GOT3 (cell line): ENCODE measurements at places on chromosomes 2 and 18.

GRCh38 chr2:15832849-15833680 is 107.3 kb upstream of the MYCN start:
- DNase-seq = no peak

DNA sequence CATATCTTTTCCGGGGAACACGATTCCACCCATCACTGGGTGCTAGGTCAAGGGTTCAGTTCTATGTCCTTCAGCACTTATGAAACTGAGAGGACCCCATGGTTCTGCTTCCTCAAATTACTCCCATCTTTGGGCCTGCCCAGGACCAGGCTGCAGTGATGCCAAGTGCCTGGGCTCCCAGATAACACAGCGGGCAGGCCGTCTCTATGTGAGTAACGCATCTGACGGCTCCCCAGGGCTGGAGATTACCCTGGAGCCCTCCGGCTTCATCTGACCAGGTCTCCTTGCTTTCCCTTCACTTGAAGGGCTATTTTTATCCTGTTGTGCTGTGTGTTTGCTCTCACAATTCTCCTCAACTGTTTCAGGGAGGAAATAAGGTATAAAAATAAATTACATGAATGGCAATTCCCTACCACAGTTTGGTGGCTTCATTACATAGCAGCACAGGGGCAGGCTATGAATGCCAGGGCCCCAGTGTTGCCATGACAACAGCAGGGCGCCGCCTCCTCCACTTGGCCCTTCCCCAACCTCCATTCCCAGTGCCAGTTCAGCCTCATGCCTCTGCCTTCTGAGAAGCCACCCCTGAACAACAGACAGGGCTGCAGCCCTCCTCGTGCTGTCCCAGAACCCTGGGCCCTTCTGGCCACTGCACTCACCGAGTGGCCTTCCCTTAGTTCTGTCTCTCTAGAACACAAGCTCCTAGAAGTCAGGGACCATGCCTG is 25.4 kb upstream of the TMEM131 start:
- DNase-seq = no peak

DNA sequence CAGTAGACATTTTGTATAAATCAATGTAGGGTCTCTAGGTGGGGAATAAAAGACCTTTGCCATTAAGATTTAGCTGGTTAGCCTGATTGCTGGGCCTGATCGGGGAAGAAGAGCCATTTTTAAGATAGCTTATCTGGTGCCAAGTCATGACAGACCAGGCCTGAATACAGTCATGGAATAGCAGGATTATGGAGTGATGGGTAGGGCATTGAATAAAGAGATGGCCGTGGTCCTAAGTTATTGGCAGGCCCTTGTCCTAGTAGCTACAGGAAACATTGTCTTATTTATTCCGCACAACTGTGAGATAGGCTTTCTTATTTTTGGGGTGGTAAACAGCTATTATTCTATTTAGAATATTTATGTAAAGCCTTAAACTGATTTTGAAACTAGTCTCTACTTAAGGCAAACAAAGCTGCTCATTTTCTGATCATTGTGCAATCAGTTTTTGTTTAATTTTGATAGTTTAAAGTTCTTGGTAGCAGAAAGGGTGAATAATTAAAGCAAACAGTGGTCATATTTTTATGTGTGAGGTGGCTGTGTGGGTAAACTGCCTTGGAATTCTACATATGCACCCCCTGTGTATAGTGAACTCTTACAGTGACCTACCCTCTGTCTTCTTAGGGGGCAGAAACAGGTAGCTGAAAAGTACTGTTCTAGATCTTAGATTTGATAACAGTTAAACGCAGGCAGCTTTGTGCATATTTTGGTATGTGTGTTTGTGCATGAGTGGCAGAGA is 22.6 kb downstream of the ZNF236 start:
- DNase-seq = no peak

- no peak for DNase-seq
These were observed 253.1 kb downstream of the TCF4 start for GRCh38 chr18:55334875-55335274.

DNA sequence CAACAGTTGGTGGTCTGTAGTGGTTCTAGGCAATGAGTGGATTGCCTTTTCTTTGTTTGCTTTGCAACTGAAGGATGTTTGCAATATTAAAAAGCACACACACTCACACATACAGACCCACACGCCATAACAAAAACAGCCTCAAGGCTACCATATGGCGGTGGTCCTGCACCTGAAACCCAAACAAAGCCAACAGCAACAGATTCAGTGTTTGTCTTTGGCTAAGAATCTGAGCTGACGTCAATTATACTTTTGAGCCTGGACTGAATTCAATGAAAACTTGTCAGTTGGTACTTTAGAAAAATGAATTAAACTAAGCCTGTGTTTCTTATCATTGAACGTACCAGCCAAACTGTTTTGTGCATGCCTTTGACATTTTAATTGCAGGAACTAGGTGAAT is 65.0 kb upstream of the NYAP2 start:
- no peak for DNase-seq

DNA sequence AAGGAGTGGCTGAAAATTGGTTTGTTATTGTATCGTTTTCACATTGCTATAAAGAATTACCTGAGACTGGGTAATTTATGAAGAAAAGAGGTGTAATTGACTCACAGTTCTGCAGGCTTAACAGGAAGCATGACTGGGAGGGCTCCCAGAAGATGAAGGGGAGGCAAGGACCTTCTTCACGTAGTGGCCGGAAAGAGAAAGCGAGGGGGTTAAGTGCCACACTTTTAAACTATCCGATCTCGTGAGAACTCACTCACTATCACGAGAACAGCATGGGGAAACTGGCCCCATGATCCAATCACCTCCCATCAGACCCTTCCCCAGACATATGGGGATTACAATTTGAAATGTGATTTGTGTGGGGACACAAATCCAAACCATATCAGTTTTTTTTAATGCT is 81.6 kb downstream of the FBXO15 start:
- no peak for DNase-seq

- no peak for DNase-seq
These were observed 238.0 kb upstream of the SLC39A10 start for GRCh38 chr2:195419033-195419432.

GRCh38 chr18:32287249-32287648 is 97.4 kb downstream of the MEP1B start:
- DNase-seq = no peak

DNA sequence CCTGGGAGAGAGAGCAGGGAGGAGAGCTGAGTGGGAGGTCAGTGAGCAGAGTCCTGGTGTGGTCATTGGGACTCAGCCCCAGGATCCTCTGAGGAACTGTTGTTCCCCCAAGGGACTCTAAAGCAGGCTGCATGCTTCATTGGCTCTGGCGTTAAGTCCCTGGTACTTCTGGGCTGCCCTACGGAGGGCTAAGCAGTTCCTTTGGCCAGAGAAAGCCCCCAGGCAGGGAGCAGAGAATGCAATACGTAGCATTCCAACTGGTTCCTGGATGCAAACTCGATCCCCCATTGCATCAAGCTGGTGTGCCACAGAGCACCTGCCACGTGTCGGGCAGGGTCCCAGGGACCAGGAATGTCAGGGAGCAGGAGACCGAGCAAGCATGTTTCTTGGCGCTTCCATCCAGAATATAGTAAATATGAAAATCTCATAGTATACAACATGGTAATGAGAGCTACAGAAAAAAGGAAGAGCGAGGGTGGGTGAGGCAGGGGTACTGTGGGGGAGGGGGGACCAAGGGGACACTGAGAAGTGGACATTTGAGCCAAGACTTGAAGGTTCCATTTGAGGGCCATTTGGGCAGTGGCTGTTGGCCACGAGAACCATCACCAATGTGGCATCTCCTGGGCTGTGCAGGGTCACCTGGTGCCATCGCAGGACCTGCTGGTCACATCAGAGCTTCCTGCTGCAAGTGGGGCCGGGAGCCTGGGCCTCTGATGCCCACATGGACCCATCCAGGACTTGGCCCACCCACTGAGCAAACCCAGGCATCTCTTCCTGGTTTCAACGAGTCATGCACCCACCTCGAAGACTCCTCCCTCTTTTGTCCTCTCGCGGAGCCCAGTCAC is 160.4 kb downstream of the ASB1 start:
- no peak for DNase-seq

DNA sequence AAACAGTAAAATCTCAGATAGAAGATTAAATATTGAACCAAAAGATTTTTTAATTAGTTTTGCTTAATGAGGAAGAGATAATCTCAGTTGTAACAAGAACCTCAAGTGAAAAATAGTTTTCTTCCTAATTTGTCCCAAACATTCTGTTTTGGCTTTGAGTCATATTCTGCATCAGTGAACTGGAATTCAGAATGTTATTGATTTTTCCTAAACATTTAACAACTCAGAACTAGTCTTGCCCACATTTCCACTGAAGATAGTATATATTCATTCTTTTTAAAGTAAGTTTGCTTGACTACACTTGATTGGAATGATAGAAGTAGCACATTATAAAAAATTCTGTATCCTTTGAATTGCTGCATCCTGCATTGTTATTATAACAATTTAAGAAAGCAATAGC is 85.7 kb upstream of the UGP2 start:
- DNase-seq = no peak

GRCh38 chr18:46866523-46866922 is 50.8 kb downstream of the PIAS2 start:
- DNase-seq = no peak

- no peak for DNase-seq
These were observed 322.6 kb downstream of the RBM43 start for GRCh38 chr2:150939087-150939486.

GRCh38 chr2:44686561-44686960 is 254.9 kb upstream of the SIX3 start:
- no peak for DNase-seq

- DNase-seq = no peak
These were observed 219.6 kb downstream of the ETAA1 start for GRCh38 chr2:67616749-67617148.

- DNase-seq = no peak
These were observed 69.1 kb downstream of the LRRFIP1 start for GRCh38 chr2:237696461-237696860.

- no peak for DNase-seq
These were observed 333.9 kb downstream of the EIPR1 start for GRCh38 chr2:3043726-3044125.

- no peak for DNase-seq
These were observed 116.5 kb upstream of the DLX2 start for GRCh38 chr2:172219201-172219600.

DNA sequence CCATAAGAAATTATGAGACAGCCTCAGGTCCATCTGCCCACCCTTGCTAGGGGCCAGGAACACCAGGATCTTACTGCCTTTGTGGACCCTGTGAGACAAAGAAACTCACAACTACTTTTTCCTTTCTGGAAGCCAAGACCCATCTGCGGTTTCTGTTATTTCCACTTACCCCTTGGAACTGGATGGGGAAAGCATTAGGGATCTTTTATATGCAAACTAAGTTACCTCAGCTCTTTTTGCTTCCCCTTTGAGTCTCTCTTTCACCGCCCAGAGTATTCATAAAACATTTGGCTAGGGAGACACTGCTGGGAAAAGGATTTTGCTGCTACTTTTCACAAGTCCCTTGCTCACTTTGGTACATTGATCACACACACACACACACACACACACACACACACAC is 95.7 kb downstream of the ZNF385B start:
- DNase-seq = no peak

GRCh38 chr2:96108151-96108540 is 8.2 kb downstream of the ADRA2B start:
- no peak for DNase-seq

DNA sequence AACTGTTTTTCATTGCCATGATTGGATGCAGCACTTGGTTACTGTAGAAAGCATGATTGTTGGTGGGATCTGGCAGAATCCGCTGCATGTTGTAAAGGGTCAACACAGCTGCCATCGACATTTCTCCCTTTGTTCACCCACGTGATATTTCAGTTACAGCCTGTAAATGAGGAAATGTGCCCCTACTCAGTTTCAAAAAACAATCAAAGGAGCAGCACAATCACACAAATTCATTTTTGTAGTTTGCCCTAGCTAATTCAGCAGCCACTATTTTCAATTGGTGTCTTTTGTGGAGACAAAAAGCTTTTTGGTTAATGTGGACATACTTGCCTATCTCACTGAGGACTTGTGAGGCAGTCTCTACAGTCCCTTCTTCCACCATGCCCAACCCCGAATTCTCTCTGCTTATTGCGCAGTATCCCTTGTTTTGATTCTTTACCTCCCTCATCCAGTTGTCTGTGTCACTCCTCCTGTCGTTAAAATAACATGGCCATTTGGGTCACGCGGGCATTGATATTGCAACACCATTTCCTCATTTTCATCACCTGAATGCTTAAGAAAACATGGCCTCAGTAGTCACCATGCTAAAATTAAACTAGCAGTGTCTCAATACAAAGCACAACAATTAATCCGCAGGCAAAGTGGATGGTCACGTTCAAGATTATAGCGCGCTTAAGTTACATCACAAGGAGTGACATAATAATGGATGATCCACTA is 6.4 kb upstream of the PROC start:
- DNase-seq = no peak

DNA sequence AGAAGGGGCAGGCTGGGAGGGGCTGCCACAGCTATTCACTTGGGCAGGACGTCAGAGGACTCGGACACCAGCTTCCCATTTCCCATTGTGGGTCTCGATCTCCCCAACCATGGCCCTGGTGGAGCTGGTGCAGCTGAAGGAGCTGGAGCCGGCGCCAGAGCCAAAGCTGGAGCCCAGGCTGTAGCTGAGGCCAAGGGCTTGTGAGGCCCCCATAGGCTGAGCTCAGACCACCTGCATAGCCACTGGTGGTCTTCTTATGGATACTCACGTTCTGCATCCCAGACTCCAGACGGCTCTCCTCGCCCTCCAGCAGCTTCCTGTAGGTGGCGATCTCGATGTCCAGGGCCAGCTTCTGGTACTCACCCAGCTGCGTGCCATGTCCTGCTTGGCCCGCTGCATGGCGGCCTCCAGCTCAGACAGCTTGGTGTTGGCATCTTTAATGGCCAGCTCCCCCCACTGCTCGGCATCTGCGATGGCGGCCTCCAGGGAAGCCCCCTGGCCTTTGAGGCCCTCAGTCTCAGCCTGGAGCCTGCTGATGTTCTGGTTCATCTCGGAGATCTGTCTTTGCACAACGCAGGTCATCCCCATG is 6.0 kb upstream of the CDK5R2 start:
- no peak for DNase-seq

- DNase-seq = peak; percentile 94
These were observed at the start of gene SMPD4 for GRCh38 chr2:130181325-130181879. SMPD4 (minus strand) TSS chr2:130181602; CDS start chr2:130176592, 5,010 bp downstream.

- DNase-seq = no peak
These were observed 65.4 kb upstream of the ACAA2 start for GRCh38 chr18:49878567-49879270.

- DNase-seq = no peak
These were observed 2.3 kb upstream of the HOXD10 start for GRCh38 chr2:176114120-176114929.

DNA sequence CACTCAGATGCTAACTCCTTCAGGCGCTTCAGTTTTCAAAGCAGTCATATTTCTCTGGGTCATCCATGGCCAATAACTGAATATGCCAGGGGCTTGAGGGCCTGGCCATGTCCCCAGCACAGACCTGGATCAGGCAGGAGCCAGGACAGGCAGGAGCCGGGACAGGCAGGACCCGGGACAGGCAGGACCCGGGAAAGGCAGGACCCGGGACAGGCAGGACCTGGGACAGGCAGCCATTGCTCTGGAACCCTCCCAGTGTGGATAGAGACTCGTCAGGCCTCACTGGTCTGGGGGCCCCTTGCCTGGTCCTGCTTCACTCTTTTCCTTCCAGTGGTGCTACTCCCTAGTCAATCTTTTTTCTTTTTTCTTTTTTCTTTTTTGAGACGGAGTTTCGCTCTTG is 117.5 kb upstream of the TEX51 start:
- DNase-seq = no peak

- no peak for DNase-seq
These were observed 36.8 kb downstream of the GRHL1 start for GRCh38 chr2:9988320-9988719.
